ENCODE measurements at places on chromosomes 6 and 20.

DNA sequence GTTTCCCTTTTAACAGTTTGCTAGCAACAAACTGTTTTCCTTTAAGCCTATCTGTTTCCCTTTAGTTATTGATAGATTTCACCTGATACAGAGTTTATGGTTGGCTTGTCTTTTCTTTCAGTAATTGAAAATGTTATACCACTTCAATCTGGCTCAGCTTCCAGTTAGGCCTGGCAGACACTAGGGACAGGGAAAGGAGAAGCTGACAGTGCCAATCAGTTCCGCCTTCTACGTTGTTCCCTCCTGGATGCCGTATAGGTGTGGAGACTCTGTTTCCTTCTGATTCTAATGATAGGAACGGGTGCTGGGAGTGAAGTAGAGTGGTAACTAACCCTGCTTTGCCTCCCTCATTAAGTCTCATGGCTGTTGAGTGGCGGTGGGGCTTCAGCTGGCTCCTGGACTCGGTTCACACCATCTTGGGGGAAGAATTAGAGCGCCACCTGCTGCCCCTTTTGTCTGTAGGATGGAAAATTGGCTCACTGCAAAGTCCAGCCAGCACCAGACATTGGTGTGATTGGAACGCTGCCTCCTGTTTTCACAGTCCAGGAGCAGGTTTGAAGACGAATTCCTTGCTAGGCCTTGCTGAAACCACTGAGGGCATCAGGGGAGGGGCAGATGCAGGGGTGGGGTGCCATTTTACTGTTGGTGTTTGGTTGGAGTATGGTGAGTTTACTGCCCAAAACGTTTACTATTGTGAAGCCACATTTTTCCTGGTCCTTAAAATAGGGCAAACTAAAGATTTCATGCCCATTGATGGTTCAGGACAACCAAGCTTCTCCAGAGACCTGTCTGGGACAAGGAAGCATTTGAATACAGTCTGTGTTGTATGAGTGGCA, 1729.5 kb downstream of the GRIK2 start:
- DNase-seq: peak; percentile 29

DNA sequence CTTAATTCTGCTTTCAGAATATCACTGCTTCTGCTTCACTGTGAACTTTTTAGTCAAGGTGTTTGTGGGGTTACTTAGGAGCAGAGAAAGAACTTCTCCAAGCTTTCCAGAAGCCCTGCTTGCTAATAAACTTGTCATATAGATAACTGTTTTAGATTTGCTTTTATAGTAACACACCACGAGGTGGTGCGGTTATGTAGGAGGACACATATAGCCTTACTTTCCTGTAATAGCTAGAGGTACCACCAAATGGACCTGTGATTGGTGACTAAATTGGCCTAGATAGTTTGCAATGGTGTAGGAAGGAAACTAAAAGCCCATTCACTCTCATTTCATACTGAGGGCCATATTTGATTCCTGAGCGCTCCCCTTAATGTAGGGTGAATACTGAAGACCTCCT, 52.3 kb upstream of the BCLAF1 start:
- DNase-seq: no peak

- DNase-seq: no peak
Observed at GRCh38 chr6:82617648-82618047, 254.0 kb downstream of the TPBG start.

- DNase-seq: no peak
Observed at GRCh38 chr6:394641-395289, 3.2 kb downstream of the IRF4 start.

GRCh38 chr6:170021579-170021978, 269.3 kb downstream of the DLL1 start:
- DNase-seq: no peak

DNA sequence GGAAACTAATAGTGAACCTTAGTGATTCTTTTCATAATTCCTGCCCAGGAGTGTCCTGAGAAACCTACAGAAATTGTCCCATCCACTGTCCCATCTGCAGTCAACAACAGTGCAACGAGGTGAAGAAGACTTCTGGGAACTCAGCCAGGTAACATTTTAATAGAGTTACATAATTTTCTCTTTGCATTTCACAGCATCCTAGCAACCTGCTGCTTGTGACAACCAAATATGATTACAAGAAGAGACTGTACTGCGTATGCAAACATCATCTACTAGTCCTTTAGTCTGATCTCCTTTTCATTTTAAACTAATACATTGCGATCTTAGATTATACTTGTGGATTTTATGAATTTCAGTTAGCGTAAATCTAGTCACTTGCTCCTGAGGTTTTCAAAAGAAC, 951.6 kb downstream of the TFAP2A start:
- no peak for DNase-seq

GRCh38 chr6:56758120-56758519, 115.4 kb upstream of the DST start:
- DNase-seq: no peak

DNA sequence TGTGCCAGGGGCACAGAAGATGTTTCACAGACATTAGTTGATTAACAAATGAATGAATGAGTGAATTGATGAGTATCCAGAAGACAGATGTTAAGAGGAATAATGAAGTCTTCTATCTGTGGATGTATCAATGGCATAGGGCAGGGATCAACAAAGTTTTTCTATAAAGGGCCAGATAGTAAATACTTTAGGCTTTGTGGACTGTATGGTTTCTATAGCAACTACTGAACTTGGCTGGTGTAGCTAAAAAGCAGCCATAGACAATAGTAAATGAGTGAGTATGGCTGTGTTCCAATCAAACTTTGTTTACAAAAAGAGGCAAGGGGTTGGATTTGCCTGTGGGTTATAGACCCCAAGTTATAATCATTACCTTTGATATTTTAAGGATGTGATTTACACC, 144.0 kb downstream of the PRL start:
- no peak for DNase-seq

GRCh38 chr20:37315021-37315451, 25.6 kb downstream of the MANBAL start:
- no peak for DNase-seq

DNA sequence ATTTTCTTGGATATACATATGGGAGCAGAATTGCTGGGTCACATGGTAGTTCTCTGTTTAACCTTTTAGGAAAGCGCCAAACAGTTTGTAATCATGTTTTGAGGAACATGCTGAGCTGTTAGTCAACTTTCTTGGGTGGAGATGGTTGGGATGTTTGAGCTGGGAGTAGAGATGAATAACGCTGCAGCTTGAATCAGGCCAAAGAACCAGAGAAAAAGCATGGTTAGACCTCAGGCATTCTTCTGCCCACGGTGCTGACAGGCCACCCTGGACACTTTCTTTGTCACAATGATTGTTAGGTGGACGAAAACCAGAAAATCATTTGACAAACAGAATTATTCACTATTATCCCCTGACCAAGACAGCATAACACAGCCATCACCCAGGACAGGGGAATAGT, 66.8 kb downstream of the PRDM1 start:
- DNase-seq: no peak

DNA sequence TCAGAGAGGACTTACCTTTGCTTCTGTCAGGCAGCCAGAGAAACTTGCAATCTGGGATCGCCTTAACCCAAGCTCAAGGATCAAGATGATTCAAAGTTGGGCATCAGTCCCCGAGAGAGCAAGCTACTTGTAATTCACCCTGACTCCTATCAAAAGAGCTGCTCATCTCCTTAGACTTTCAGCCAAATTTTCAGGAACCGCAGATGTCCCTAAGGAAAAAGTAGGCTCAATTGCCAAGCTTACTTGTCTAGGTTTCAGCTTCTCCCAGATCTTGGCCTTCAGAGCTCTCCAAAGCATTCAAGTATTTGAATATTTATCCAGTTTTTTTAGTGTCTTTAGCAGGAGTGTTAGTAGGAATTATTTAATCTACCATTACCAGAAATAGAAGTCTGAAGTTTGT, 434.1 kb upstream of the MMS22L start:
- DNase-seq: no peak

- DNase-seq: peak; percentile 11
Observed at GRCh38 chr6:8193541-8193940, 91.2 kb upstream of the EEF1E1 start.

DNA sequence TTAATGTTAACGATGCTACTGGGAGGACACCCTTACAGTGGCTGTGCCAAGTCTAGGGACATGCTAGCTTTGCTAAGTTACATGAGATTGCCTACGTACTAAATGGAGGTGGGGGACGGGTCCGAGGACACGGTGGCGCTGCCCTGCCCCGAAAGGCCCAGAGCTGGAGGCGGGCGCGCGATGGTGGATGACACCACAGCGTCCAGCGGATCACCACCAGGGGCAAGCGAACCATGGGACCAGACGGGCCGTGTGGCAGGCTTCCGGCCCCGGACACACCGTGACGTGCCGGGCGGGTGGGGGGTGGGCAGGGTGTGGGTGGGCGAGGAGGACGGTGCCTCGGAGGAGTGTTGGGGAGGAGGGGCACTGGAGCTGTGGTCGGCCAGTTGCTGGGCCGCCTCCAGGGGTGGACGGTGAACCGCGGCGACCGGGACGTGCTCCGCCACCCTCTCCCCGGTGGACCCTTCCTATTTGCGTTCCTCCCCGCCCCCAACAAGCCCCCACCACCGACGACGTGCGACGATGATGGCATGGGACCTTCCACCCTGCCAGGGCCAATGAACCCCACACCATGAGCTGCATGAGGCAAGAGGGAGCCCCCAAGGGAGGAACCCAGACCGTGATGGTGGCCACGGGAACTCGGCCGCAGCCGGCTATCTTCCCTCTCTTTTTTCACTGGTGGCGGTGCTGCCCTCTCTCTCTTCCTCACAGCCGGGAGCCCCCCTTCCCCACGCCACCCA, 773.3 kb upstream of the DEFB115 start:
- no peak for DNase-seq

GRCh38 chr6:133748628-133749027, 140.3 kb upstream of the TCF21 start:
- DNase-seq: no peak

DNA sequence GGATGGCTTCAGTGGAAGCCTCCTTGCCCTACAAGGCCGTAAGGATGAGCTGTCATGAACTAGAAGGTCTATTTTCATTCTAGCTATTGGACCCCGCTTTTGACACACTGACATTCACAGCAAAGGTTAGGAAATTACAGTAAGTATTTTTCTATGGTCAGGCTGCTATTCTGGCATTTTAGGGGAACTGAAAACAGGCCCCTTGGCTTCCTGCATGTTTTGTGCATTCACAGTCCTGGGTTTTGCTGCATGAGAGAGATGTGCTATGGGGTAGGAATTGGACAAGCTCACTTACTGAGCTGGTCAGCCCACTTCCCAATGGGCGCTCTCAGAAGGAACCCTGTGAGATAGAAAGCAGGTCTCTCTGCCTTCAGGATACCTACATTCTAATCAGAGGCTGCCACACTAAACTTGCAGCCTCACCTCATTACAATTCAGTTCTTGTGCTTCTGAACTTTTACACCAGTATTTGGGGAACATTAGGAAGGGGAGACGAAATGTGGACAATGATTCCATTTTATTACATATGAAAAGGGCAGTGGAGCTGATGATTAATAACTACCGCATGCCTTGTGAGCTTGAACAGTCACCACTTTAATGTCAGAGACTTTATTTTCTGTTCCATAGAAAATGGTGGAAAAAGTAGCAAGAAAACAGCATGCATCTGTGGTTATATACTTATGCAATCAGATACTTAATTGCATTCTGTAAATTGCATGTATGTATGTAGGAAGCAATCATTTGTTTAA, 86.6 kb upstream of the TAB2 start:
- DNase-seq: no peak

GRCh38 chr6:19613678-19614077, 223.5 kb upstream of the ID4 start:
- DNase-seq: no peak

Data from SW480 (cell line).